Caco-2 (cell line): ENCODE measurements at places on chromosomes 3 and 15.

DNA sequence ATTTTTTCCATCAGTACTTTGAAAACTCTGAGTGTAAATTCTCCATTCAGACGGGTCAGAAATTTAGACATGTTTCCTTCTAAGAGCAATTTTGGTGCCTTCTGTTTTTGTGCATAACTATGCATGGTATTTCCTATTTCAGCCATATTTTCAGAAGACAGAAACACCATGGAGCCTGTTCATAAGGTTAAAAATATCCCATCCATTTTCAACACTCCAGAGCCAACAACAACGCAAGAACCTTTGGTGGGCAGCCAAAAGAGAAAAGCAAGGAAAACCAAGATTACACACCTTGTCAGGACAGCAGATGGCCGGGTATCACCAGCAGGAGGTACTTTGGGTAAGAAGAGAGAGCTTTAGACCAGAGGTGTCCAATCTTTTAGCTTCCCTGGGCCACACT, 275.6 kb downstream of the BBX start:
- DNase-seq: no peak

- DNase-seq: peak; percentile 36
These were observed 10.3 kb downstream of the LINGO1 start for GRCh38 chr15:77622209-77622933.

DNA sequence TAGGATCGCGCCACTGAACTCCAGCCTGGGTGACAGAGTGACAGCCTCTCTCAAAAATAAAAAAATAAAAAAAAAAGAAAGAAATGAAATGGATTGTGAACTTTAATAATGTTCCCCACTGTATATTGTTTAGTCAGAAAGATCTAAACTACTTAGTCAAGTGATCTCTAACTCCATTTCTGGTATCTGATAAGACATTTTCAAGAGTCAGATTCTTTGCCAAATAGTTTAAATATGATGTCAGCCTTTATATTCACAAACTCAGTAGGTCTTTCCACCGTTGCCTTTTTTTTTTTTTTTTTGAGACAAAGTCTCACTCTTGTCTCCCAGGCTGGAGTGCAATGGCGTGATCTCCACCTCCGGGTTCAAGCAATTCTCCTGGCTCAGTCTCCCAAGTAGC, 29.0 kb upstream of the OSBPL11 start:
- no peak for DNase-seq

GRCh38 chr3:106004137-106004681, 135.4 kb upstream of the CBLB start:
- DNase-seq: no peak

DNA sequence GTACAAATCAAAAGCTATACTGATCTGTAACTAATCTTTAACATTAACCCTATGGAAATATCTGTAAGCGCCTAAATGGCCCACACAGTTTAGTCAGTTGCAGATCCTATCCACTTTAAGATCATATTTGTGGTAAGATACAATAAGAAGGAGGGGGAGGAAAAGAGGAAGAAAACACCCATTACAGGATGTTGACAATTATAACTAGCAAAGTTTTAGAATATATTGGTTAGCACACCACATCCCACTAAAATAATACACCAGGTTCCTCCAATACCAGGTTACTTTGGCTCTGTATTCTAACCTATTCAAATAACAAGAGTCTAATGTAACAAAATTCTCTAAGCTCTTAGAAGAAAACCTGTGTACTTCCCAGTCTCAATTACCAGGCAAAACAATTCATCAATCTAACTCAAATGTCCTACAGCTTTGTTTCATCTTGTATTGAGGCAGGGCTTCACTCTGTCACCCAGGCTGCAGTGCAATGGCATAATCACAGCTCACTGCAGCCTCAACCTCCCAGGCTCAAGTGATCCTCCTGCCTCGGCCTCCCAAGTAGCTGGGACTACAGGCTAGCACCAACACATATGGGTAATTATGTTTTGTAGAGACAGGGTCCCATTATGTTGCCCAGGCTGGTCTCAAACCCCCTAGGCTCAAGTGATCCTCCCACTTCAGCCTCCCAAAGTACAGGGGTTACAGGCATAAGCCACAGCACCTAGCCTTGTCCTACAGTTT, 4.2 kb downstream of the SLC4A7 start:
- DNase-seq: no peak

GRCh38 chr3:14514323-14514720, 25.8 kb downstream of the GRIP2 start:
- no peak for DNase-seq

GRCh38 chr3:161454615-161455014, 42.0 kb upstream of the OTOL1 start:
- DNase-seq: no peak

DNA sequence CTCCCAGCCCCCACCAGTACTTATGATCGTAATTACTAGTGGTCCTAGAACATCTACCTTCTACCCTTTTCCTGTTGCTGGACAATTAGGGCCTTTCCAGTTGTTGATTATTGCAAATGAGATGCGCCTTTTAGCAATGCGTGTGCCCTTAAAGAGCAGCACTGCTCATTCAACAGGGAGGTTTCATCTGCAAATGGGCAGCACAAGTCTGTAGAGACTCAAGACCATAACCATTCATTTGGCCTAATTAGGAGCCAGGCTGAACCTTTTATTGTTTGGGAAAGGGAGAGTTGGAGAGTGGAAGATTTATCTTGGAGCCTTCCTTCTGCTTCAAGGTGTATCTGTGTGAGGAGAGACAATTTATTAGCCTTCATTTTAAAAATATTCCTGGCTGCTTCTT, 42.3 kb downstream of the BOC start:
- no peak for DNase-seq

DNA sequence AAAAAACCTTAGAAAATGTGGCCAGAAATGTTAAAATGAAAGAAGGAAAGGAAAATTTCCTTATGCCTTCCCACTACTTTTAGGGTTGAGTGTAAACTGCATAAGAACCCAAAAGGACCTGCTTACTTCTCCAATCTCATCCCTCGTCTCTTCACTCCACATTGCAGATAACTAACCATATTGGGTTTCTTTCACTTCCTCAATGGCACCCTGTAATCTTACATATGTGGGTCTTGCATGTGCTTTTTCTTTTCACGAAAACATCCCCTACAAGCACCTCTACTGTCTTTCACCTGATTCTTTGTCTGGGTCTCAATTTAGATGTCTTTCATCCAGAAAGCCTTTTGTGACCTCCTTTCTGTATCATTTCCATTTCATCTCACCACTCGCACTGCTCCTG, 23.1 kb downstream of the EOMES start:
- no peak for DNase-seq

DNA sequence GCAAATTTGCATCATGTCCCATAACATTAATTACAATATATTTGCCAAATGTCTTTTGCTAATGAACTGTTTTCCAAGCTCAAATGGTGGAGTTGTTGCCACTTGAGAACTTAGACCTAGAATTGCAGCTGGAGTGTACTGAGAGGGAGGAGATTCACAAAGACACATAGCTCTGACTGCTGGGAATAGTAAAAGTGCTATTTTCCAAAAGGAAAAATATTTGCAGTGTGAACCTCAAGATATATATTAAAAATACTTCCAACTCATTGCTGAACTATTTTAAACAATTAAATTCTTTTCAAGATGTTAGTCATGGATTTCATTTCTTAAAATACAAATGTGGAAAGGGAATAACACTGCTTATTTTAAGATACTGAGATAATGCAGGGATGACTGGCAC, 666.8 kb upstream of the ARPP21 start:
- no peak for DNase-seq

- peak; percentile 55 for DNase-seq
These were observed 4.3 kb upstream of the MTFMT start for GRCh38 chr15:65033659-65034269.

DNA sequence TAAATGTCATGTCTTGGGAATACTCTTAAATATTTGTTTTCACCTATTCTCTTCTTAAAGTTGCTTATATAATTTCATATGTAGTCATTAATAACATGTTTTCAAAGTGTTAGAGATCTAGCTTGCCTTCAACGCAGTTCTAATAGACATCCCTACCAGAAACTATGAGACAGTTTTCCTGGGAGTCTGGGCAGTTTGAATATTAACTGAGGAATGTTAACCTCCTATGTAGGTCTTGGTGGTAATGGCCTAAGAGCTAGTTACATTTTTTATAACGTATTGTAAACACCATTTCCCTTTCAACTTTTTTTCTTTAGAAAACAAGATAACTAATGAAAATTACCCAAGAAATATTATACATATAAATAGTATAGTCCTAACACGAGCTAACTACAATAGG, 328.2 kb downstream of the TIGIT start:
- DNase-seq: no peak

DNA sequence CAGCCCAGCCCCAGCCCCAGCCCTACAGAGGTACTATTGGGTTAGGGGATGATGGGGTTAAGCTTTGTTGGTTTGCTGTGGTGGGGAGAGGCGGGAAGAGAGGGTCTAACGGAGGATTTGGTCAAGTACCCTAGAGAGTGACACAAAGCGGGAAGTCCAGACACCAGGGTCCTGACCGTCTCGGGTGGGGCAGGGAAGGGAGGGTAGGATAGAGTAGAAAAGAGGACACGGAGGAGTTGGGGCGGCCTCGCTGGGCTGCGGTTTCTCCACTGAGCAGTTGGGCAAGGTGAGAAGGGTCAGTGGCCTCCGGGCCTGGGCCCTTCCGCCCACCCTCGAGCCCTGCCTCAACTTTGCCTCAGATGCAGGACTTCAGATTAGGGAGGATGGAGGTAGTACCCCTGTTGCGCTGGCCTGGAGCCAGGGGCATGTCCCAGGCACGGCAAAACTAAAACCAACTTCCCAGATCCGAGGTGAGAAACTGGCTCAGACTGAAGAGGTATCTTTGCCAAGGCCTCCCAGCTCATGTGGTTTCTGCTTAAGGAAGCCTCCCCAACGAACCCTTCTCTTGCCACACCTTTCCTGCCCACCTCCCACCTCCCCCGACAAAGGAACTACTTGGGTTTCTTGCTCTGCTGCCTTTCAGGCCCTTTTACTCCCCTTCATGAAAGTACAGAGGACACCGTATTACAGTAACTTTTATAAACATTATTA, 551 bp downstream of the PML start:
- DNase-seq: no peak

- no peak for DNase-seq
These were observed 98.9 kb upstream of the ST8SIA2 start for GRCh38 chr15:92294759-92295158.

DNA sequence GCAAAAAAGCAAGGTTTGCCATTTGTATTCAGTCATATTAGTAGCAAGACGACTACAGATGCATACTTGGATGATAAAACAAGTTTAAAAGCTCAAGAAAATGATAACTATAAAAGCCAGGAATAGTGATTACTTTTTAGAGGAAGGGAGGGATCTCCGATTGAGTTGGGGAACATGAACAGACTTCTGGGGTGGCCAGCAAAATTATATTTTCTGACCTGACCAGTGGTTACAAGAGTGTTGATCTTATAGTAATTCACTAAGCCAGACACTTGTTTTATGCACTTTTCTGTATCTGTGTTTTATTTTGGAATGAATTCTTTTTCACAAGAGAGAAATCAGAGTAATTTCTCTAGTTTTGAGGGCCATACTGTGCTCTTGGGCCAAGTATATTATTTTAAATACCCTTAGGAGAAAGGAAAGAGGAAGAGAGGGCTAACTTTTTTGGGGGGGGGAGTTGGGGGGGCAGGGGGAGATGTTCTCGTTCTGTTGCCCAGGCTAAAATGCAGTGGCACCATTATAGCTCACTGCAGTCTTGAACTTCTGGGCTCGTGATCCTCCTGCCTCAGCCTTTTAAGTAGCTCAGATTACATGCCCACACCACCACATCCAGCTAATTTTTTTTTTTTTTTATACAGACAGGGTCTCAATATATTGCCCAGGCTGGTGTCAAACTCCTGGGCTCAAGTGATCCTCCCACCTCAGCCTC, 57.3 kb downstream of the TGFBR2 start:
- DNase-seq: no peak

DNA sequence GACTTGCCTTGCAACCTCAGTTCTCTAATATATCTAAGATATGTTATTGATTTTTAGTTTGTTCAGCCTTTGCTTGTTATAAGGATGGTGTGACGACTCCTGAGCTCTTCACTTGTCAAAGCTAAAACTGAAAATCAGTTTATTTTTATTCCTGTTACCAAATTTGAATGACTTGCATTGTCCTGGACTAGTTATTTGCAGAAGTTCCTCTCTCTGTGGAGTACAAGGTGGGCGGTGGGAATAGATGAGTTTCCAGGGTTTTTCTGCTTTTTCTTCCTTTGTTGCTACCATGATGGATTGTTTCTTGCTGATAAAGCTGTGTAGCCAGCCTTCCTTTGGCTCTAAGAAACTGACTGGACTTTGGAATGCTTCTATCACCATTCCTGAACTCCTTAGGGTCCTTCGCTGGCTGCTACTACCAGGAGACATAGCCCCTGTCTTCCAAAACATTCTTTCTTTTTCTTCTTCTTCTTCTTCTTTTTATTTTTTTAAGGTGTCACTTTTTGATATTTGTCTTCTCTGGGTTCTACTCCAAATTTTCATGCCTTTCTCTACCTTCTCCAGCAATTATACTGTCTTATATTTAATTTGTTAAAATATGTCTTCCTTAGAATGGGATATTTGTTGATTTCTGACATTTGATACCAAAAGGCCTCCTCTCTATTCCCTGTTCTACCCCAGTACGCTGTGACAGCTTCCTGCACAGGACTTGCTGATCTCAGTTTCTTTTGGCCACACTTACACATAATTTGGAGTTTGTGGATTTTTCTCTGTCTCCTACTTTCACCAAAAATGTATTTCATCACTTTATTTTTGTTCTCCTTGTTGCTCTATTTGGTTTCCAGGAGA, 145.1 kb upstream of the THRB start:
- no peak for DNase-seq

DNA sequence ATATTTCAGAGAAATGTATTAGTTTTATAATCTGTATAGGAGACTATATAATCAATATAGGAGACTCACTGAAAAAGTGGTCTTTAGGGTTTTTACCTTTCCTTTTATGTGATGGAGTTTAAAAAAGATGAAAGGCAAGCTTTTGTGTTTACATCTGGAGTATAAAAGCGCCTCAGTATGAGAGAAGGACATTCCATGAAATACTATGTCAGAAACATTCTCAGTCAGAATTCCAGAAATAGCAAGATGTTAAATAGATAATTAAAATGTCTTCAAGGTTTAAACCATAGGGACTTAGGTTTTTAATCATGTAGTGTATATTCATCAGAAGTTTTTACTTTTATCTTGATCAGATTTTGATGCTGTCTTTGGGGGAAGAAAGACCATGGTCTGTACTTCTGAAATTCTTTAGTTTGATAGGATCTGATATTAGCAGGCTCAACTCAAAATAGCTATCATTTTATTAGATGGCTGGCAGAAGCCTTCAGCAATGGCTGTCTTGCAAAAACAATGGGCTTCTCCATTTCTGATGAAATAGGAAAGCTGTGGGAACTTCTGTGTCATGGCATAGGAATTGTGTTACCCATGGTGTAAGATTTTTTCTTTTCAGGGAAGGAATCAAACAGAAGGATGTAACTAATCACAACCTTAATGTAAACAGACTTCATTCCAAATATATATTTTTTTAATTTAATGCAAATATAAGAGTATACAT, 209.6 kb upstream of the PLSCR5 start:
- no peak for DNase-seq

- DNase-seq: no peak
These were observed 2.3 kb upstream of the CLK3 start for GRCh38 chr15:74613089-74613952.

- DNase-seq: no peak
These were observed 104.2 kb downstream of the P2RY1 start for GRCh38 chr3:152938974-152939636.
